ENCODE measurements at places on chromosomes 3 and 15.

- no peak for DNase-seq
Measured at GRCh38 chr3:118973050-118973449, 61.6 kb downstream of the IGSF11 start.

DNA sequence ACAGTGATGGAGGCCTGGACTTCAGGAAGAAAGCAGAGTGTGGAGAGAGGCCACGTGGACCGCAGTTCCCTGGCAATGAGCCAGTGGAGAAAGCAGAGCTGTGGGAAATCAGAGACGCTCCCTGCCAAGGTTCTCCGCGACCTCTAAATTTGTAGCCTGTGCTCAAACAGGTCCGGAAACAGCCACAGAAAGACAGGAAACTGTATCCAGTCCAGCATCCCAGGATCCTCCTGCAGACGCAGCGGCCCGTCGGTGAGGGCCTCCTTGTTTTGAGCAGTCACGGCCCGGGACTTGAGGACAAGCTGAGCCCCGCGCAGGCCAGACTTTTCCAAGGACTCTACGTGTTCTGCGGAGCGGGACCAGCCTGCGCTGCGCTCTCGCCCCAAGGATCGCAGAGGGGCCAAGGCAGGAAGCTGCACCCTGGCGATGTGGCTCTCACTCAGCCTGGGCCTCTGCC lies 22.3 kb downstream of the RPSA start:
- no peak for DNase-seq

GRCh38 chr3:60771766-60772165 lies 479.5 kb downstream of the FHIT start:
- DNase-seq: no peak

DNA sequence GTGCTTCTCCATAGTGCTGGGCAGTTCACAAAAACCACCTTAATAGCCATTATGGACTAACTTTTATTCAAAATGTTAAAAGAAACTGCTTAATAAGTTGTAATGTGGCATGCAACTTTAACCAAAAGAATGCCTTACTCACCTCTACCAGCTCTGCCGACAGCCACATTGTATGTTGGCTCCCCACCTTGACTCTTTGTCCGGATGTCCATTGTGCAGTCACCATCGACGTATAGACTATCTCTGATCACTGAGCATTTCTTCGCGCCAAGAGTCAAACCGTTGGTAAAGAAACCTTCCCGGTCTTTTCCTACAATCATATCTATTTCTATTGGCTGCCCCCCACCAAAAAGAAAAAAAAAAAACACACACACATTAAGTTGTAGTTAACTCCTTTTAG lies 2.5 kb downstream of the PFN2 start:
- DNase-seq: no peak

- DNase-seq: no peak
Measured at GRCh38 chr3:59237121-59237520, 187.3 kb upstream of the CFAP20DC start.

DNA sequence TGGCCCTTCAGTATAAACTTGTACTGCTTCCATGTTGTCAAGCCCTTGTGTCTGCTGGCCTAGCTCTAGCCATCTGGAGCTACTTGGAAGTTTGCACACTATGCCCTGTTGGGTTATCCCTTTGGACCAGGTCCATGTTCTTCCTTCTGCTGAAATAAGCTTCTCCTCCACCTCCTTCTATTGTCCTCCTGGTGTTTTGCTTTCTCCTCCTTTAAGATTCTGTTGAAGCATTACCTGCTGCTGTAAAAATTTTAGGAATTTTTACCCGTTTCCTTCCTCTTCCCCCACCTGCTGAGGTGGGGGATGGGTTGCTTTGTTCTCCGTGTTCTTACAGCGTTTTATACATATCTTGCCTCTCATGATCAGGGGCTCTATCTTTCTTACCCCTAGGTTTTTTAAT lies 51.7 kb downstream of the SH3GL3 start:
- DNase-seq: no peak

- no peak for DNase-seq
Measured at GRCh38 chr3:17927036-17927435, 184.6 kb upstream of the TBC1D5 start.

GRCh38 chr3:46359733-46360493 lies 6.0 kb downstream of the CCR2 start:
- DNase-seq: no peak

DNA sequence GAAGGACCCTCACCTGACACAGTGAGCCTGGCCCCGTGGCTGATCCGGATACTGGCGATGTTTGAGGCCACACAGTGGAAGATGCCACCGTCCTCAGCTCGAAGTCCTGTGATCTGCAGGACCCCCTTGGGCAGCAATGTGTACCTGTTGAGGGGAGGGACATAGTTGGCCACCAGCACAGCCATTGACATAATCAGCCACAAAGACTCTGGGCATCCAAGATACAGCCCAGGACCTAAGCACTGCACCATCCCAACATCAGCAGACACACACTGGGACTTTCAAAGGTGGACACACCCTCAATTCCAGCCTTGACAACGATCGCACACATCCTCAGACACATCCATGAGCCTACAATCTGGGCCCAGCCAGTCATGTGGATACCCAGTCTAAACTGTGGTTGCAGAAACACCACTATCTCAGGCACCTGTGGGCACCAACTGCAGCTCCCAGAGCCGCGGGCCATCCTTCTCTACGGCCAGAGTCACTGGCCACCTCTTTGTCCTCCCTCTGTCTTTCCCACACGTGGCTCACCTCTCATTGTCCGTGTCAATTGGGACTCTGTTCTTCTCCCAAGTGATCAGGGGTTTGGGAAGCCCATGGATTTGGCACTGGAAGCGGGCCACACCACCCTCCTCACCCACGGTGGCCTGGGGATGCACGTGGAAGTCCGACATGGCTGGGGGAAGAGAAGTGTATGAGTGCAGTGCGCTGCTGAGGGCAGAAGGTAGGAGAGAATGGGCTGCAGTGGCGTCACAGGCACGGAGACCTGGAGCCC lies 31.0 kb downstream of the RNU5B-1 start:
- no peak for DNase-seq

DNA sequence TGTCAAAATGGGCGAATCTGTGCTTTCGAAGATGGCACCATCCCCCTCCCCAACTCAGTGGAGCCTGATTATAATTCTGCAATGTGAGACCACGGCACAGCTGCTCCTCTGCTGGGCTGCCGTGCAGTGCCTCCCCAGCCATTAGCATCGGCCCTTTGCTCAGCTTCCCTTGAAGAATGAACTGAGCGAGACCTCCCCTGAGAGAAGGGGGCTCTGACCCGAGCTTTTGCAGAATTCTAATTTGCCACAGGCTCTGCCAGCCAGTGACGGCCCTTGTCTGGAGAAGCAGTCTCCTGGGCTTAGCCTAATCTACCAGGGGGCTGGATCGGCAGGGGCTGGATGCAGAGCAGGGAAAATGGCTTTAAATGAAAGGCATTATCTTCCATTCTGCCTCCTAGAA lies 57.2 kb downstream of the GLDN start:
- DNase-seq: no peak

DNA sequence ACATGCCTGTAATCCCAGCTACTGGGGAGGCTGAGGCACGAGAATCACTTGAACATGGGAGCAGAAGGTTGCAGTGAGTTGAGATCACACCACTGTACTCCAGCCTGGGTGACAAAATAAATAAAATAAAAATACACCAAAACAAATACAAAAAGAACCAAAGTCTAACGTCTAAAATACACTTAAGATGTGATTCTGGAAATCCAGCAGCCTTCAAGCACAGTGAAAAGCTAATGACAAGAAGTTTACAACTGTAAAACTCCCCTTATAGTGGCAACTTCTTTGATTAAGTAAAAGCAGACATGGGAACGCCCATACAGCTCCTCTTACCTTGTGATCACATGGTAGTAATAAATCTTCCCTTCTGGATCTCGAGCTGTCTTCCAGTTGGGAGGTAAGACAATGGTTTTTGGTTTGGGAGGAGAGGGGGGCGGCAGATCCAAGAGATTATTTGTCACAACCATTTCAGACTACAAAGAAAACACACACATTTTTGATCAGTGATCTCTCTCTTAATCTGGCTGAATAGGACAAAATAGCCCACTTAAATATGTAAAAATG lies 62.8 kb downstream of the NBEAL2 start:
- no peak for DNase-seq

DNA sequence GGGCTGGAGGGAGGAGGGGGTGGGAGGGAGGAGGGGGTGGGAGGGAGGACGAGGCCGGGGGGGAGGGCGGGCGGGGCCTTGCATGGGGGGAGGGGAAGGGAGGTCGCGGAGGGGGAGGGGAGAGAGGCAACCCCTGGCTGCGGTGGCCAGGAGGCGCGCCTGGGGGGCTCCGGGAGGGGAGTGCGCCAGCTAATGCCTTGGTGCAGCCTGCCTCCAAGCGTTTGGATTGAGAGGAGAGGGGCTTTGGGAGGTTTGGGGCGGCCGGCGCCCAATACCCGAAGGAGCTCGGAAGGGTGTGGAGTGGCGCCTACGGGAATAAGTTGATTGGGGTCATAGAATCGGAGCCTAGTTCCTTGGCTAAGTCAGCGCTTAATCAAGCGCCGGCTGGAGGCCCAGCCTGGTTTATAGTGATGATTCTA lies 557 bp downstream of the TFG start:
- peak; percentile 38 for DNase-seq

- peak; percentile 89 for DNase-seq
Measured at GRCh38 chr3:15384510-15385237, 42.7 kb downstream of the METTL6 start.
